ENCODE measurements at places on chromosomes 3 and 15.
A peak's percentile ranks its signal among the peaks of the same experiment; 100 is the strongest.

- DNase-seq, result no peak
These were observed 393.6 kb upstream of the PROK2 start for GRCh38 chr3:72178463-72179106.

GRCh38 chr15:87954793-87955192 is 301.7 kb downstream of the NTRK3 start:
- no peak for DNase-seq

- DNase-seq, result peak; percentile 25
These were observed 64.1 kb upstream of the KLHL25 start for GRCh38 chr15:85858586-85859375.

DNA sequence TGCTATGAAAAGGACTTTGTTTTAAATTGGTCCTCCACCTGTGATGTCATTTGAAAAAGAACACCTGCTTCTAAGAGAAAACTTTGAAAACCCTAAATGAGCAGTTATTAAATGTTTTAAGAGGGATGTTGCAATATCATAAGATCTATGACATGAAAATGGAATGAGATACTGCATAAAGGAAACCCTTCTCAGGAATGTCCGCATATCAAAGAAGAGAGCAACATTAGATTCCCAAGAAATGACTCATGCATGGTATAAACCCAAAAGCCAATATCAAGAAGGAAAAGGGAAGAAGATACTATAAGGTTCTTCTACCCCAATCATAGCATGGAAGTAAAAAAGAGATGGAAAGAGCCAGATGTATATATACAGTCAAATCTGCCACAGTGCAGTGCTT is 627.5 kb upstream of the LMCD1 start:
- DNase-seq, result no peak

DNA sequence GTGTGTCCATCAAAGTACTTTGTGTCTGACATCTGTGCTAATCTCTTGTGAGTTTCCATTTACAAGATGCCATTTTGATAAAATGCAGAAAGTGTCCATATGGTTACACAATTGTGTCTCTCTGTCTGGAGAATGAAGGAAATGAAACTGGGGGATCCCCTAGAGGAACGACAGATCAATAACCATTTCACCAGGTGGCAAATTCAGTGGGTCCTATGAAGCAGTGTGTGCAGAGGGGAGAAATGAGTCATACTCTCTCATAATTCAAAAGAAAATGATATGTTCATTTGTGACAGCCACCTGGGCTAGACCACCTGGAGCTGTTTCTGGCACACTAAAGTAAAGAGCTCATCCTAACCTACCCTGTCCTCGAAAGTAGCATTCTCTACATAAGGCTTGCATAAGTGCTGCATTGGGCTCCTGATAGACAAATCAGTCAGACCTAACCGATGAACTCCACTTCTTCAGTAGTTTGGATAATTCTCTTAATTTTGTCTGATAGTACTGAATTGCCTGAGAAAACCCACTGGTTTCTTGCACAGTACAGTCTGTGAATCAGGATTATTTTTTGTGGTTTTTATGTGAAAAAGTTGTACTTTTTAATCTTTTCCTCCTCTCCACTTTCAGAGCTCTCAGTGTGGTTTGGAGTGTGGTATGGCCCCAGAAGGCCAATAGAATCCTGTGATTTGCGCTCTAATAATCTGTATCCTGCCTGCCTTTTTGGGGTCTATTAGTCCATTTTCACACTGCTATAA is 10.3 kb upstream of the CD47 start:
- no peak for DNase-seq

GRCh38 chr15:59723687-59724346 is 34.7 kb upstream of the BNIP2 start:
- DNase-seq, result no peak

DNA sequence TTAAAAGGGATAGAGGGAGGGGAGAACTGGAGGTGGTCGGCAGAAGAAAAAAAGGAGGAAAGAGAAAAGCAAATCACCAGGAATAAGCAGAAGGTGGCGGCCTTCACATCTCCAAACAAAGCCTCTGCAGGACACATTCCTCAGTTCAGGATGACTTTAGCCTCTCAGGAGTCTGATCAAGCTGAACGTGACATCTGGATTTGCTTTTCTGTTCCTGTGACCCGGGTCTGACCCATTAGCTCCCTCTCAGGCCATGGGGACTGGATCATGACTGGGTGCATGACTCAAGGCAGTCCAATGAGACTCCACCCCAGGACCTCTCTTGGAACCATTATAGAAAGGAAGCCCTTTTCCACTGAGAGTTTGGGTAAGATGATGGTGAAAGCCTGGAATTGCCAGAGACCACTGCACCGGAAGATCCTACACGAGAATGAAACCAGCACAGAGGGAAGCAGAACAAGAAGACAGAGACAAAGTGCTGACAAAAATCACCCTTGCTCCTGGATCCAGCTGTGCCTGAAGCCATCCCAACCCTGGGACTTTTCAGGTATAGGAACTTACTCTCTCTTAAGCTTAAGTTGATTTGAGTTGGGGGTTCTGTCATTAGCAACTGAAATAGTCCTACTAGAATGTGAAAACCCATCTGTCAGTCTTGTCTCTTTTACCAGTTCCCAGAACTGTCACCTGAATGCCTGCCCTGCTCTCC is 45.4 kb upstream of the RAD18 start:
- no peak for DNase-seq

DNA sequence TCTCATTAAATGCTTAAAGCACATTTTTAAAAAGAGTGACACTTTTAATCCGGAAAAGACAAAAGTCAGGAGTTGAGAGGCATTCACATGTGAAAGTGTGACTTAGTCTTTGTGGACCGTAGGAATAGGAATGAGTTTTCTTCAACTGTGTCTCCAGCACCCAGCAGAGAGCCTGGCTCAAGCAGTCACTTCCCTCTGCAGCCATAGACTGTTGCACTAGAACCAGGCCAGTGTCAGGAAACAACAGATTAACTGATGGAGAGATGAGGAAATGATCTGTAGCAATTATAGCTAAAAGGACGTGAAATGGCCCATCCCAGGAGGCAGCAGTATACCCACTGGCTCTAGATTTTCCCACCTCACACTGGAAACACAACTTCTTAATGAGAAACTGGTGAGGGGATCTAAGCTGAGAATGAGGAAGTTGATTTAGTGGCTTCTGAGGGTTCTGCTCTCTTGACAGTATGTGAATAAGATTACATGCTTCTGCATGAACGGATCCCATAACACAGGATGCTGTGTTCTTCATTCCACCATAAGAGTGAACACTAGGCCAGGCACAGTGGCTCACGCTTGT is 19.8 kb downstream of the CFAP92 start:
- DNase-seq, result no peak

DNA sequence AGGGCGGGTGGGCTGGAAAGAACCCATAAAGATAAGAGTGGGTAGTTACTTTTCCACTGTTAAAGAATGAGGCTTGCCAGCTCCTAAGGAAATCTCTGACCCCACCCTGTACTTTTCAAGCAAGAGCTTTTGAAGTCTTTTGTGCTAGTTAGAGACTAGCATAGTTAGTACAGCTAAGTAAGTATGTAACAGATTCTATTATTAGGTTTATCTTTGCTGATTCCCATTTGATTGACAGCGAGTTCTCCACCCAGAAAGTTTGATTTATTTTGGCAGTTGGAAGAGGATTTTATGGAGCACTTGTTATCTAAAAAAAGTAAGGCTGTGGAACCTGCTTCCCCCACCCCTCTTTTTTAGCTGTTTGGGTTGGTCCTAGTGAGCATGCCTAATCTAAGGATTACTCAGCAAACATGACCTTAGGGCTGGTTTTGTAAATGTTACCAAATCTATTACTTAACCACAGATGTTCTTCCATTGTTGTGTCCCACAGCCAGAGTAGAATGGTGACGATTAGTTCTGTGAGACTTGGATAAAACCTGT is 57.6 kb downstream of the FNDC3B start:
- DNase-seq, result no peak

DNA sequence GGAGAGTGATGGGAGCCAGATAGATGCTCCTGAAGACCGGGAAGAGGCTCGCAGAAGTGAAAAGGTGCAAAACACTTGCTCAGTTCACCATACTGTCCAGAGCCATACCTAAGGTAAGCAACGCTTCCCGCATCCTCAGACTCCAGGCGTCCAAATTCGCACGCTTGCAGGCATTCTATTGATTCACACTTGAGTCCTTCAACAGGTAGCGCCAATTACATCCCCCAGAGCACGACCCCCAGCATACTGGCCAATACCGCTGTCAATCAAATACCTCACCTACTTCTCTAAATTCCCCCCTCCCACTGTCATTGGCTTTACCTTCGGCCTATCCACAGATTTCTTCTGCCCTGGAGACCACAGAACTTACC is 361 bp upstream of the STXBP5L start:
- DNase-seq, result no peak

- DNase-seq, result no peak
These were observed 63.6 kb downstream of the SMAD6 start for GRCh38 chr15:66765478-66766281.

- no peak for DNase-seq
These were observed 64.8 kb downstream of the TRIM71 start for GRCh38 chr3:32882603-32883025.

- no peak for DNase-seq
These were observed 37.9 kb downstream of the TNK2 start for GRCh38 chr3:195870442-195870841.

DNA sequence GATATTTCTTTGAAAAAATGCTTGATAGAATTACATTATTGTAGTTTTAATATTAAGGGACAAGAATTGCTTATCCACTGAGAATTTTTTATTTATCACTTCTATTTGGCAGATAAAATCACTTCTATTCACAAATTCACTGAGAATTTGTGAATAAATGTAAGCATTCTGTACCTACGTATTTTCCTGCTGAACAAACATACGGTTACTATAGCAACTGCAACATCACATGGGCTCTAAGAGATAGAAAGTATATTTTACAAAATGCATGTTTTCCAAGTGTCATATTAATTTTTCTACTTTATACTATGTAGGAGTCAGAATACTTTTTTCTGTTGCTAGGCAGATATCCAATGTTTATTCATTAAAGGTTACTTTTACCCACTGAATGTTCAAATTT is 166.2 kb downstream of the ZIC1 start:
- DNase-seq, result no peak

GRCh38 chr15:90823455-90823974 is 44.9 kb upstream of the FURIN start:
- no peak for DNase-seq

DNA sequence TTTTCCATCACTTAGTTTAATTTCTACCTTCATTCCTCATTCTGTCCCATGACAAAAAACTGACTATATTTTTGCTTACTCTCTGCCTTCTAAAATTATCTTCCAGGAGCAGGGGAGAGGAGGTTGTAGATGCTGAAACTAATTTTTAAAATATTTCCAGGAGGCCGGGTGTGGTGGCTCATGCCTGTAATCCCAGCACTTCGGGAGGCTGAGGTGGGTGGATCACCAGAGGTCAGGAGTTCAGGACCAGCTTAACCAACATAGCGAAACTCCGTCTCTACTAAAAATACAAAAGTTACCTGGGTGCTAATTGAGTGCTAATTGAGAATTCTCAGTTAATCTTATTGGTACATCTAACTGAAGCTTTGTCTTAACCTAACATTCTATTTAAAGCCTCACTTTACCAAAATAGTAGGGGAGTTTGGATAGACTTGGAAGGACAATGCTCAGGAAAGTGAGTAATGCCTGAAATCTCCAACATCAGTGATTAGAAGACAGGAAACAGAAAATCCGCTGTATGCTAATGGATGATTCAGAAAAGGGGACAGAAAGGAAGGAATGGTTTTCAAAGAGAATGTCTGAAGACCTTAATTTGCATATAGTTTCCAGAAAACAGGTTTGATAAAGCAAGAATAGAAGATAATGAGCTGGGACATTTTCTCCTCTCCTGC is 336.1 kb downstream of the GBE1 start:
- DNase-seq, result no peak

DNA sequence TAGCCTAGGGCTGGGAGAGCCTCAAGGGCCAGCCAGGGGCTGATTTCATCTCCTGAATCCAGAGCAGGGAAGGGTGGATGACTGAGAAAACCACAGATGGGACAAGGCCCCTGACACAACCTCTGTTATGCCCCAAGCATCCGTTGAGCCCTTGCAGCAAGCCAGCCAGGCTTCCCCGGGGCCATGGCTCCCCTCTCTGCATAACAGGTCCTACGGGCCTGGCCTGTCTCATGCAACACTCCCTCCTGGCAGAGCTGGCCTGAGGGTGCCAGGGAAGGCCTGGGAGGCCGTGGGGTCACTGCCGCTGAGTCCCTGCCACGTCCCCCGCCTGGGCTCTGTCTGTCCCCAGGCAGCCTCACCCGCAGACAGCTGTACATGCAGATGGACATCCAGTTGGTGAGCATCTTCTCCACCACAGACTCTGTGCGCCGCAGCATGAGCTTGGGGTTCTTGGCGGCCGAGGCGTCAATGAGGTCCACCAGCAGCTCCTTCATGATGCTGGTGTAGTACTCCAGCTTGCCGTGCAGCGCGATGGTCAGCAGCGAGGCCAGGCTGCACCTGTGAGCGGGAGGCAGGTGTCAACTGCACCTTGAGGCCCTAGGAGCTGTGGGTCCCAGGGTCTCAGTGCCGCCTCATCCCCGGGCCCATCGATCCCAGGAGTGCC is 22.1 kb downstream of the H1-8 start:
- DNase-seq, result no peak

Measured in activated naive CD4-positive, alpha-beta T cell (primary cell).